ENCODE measurements at places on chromosomes 5 and 9.

DNA sequence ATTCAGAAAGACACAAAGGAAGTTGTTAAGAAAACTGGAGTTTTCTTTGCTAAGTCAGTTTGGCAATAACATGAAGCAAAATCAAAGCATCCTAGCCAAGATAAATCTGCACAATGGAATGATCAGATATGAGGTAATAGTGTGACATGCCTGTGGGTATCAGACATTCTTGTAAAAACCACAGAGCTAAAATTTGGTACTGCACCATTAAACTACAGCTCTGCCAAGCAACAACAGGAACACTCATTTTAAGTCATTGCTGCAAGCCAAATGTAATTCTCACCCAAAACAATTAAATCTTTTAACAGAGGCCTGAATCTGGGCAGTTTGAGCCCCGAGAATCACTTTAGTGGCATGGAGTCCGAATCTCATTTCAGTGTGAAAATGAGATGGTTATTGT, 96.6 kb downstream of the VCAN start:
- DNase-seq: no peak

DNA sequence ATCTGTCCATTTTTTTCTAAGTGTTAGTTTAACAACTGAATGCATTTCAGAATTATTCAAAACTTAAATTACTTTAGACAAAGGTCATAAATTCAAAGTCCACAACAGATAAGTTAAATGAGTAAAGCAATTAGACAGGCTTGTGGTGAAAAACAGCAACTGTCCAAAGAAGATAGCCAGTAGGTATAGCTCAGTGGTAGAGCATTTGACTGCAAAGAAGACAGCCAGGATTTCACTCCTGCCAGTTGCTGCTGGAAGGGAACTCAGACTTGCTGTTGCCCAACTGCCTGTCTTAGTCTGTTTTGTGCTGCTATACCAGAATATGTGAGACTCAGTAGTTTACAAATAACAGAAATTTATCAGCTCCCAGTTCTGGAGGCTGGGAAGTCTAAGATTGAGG, 10.0 kb downstream of the FANCC start:
- DNase-seq: no peak

- DNase-seq: no peak
These were observed 22.4 kb downstream of the DDX31 start for GRCh38 chr9:132647355-132647754.

DNA sequence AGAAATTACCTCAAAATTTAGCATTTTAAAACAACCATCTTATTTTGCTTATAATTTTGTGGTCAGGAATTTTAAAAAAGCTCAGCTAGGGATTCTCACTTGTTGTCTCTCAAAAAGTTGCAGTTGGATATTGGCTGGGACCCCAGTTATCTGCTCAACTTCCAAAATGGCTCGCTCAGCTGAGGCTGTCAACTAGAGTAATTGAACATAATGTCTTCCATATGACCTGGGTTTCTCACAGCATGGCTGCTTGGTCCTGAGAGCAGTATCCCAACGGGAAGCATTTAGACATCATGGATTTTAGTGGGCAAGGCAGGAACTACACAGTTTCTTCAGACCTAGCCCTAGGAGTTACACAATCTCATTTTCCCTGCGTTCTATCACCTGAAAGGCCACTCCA, 63.6 kb upstream of the SPEF2 start:
- DNase-seq: no peak

DNA sequence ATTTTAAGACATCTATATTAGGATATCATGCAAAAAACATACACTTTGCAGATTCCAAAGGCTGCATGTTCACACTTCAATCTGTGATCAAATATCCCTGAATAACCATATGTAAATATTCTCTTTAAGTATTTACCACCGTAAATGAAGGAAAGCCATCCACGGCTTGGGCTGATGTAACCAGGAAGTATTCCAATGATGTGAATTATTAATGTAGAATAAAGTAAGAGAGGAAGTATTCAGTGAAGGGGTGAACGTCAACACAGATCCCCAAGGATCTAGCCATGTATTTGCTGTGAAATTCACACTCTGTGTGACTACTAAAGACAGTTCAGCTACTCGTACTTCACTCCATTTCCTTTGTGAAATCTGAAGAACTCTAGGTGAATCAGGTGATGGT, 75.2 kb downstream of the CDH6 start:
- no peak for DNase-seq

- DNase-seq: no peak
These were observed 276.2 kb upstream of the POU5F2 start for GRCh38 chr5:94017579-94017978.

DNA sequence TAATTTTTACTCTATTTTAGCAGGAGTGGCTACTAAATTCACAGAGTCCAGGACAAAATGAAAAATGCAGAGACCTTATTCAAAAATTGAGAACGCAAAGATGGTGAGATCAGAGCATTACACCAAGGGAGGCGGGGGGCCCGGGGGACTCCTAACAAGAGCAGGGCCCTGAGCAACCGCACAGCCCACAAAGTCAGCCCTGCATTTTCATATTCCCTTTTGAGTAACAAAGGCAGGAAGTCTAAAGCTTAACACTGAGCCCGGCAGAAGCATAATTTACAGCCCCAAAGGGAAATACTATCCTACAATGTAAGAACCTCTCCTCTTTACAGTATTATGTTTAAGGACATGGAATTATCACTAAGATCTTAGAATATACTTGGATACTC, 69.4 kb downstream of the TLE1 start:
- DNase-seq: no peak

- DNase-seq: no peak
These were observed 205.3 kb downstream of the CDH10 start for GRCh38 chr5:24439465-24439864.

GRCh38 chr9:113299800-113300292, 3.3 kb downstream of the RNF183 start:
- no peak for DNase-seq

DNA sequence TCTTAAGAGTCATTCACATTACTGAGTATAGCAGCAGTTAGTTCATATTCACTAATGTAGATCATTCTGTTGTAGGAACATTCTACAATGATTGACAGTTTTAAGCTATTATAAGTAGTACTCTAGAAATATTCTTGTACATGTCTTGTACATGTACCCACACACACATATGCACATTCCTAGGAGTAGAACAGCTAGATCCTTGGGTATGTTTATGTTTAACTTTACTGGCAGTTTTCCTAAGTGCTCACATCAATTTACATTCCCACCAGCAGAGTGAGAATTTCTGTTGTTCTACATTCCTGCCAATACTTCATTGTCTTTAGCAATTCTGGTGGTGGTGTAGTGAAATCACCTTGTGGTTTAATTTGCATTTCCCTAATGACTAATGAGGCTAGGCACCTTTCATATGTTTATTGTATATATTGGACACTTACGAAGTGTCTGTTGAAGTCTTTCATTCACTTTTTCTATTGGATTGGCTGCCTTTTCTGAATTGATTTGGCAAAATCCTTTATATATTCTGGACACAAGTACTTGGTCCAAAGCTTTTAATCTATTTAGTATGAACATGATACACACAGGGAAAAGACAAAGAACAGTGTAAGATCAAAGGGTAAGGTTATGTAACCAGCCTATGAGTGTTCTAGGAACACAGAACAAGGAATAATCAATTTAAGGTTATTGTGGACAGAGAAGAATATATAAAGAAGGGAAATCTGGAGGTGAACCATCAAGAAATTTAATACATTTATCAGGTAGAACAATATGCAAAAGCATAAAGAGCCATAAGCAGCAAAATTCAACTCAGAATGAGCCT, 95.6 kb downstream of the MLLT3 start:
- no peak for DNase-seq

- DNase-seq: no peak
These were observed 4.8 kb downstream of the SNCB start for GRCh38 chr5:176625512-176625911.

DNA sequence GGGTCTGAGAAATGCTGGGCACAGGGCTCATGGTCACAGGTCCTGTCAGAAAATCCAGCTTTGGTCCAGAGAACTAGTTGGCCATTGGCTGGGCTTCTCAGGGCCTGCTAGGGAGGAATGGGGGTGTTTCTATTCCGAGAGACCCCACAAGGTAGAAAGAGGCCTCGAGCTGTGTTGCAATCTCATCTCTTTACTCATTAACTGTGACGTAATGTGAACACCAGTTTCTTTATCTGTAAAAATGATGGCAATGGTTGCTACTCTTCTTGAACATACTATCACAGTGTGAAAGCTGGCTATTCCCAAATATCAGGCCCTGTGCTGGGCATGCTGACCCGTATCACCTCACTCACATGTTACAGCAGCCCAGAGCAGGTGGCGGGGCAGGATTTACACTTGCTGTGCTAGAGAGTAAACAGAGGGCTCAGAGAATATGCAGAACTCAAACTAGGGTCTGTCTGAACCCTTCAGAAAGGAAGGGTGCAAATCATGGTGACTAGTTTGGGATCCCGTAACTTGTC, 35.7 kb upstream of the SLC25A51 start:
- no peak for DNase-seq

DNA sequence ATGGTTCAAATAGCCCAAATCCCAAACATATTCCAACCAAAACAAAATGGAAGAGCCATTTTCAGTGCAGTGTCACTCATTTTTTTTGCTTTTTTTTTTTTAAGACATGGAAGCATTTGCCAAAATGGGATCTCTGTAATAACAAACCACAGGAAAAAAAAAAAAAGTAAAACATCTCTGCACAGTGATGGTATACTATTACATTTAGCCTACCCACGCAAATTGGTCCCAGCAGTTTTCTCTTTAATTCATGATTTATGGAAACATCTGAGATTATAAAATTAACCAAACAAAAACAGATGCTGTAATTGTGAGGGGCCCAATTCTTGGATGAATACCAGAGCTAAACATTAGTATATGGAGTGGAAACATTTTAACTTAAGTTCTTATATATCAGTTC, 566.6 kb downstream of the ZNF608 start:
- DNase-seq: no peak

DNA sequence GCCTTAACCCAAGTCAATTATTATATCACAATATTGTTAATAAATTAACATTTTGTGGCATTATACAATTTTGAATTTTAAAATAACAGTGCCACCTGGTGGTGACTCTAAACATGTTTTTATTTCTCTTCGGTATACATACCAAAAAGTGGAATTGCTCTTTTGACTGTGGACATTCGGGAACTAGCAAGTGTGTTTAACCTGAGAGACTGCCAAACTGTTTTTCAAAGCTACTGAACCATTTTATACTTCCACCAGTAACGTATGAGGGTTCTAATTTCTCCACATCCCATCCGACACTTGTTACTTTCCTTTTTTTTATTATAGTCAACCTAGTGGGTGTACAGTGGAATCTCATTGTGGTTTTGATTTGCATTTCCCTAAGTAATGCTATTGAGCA, 18.3 kb upstream of the HSDL2 start:
- DNase-seq: peak; percentile 40

DNA sequence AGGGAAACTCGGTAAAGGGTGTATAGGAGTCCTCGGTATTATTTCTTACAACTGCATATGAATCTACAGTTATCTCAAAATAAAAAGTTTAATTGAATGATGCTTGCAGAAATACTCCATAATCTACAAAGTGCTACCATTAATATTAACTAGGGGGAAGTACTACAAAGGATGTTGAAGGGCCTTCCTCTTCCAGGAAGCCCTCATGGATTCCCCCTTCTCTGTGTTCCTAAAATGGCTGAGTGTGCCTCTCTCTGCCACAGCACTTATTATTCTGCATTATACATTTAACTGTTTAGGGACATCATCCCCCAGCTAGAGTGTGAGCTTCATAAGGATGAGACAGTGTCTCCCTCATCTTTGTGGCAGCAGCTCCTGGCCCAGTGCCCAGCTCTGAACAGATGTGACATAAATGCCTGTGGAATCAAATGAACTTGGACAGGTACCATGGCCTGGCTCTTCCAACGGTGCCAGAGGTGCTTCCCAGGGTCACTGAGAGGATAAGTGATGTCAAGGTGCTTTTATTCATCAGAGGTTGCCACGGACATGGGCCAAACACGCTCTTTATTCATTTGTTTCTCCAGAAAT, 99.5 kb downstream of the PAX5 start:
- DNase-seq: no peak

- DNase-seq: no peak
These were observed 403.0 kb downstream of the HINT1 start for GRCh38 chr5:130762031-130762430.

DNA sequence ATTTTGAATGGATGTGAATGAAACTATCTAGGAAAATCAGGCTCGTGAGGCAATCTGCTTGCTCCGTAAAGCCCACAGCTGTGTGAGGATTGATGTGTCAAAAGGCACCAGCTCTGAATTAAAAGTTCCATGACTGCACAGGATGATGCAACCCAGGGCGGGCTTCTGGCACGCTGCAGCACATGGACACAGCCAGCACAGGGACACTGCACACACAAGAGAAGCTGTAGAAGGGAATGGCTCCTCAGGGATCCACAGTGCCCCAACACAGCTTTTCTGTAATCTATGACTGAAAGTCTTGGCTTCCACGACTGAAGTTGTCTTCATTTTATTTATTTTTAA, 151.0 kb downstream of the GCNT1 start:
- no peak for DNase-seq

- DNase-seq: no peak
These were observed 11.6 kb downstream of the COL27A1 start for GRCh38 chr9:114166614-114167572.

DNA sequence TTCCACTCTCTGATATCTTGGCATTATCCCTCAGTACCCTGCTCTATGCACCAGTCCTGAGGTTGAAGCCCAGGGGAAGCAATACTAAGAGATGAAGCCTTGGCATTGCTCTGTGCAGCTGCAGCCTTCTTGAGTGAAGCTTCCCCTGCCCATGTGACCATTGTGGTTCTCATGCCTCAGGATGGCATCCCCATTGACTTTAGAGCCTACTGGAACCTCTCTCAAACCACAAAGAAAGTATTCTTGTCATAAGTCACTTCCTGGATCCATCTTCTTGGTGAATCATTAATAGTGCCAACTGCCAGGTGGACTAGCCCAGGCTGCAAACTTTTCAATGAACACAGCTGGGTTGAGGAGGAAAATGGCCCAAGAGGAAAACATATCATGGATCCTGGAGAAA, 283.9 kb upstream of the RFX3 start:
- DNase-seq: no peak

- no peak for DNase-seq
These were observed 50.1 kb downstream of the COL27A1 start for GRCh38 chr9:114205171-114206015.

GRCh38 chr5:95821110-95822021, 1.2 kb downstream of the GLRX start:
- no peak for DNase-seq

GRCh38 chr5:57575839-57576238, 93.2 kb upstream of the ACTBL2 start:
- no peak for DNase-seq

- DNase-seq: no peak
These were observed 222.9 kb upstream of the ANKRD55 start for GRCh38 chr5:56456002-56456401.

DNA sequence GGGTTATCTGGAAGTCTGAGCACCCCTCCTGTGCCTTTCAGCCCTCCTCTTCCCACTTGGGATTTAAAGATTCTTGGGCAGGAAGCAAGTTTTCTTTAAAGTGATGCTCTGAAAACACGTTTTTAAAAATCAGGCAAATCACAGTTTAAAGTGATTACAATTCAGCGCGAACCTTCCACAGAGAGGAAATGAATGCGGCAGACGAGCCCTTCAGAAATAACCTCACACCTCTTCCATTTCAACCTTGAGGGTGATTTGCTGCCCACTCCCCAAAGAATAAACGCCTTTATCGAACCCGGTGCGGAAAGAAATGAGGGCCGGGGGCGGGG, 2.3 kb upstream of the EFNA5 start:
- DNase-seq: no peak
